ENCODE measurements at places on chromosomes 11 and 22.

- DNase-seq, result no peak
Measured at GRCh38 chr22:35915477-35916013, 113.1 kb downstream of the RBFOX2 start.

GRCh38 chr11:44366741-44367140, 56.8 kb upstream of the ALX4 start:
- DNase-seq, result no peak

- DNase-seq, result no peak
Measured at GRCh38 chr11:126390272-126390867, 34.9 kb downstream of the ST3GAL4 start.

GRCh38 chr11:128022761-128023160, 564.6 kb downstream of the ETS1 start:
- no peak for DNase-seq

DNA sequence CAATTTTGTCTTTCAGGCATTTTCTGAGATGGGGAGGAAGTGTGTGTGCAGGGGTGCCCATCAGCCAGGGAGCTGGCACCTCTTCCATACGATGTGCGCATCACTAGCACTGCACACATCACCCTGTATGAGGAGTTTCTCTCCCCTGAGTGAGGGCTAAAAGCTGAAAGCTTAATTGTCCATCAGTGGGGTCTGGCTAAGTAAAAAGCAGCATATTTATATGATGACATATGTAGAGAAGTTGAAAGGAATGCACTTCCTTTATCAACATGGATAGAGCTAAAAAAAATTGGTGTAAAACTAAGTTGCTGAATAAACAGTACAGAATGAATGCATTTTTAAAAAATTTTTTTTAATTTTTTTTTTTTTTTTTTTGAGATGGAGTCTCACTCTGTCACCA, 4.0 kb downstream of the VSTM5 start:
- peak; percentile 63 for DNase-seq

DNA sequence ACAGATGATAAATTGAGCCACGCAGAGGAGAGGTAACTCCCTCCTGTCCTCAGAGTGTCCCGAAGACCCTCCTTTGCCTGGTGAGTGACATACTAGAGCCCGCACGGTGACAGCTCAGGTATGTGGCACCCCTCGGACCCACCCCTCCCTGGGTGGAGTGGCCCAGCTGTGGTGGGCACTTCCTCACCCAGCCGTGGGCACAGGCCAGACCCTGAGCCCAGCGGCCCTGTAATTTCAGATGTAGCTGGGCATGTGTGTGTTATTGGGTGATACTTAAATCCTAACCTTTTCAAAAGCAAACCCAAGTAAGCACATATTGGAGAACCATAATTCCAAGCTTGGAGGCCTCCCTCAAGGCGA, 93.2 kb downstream of the WNT7B start:
- DNase-seq, result no peak

DNA sequence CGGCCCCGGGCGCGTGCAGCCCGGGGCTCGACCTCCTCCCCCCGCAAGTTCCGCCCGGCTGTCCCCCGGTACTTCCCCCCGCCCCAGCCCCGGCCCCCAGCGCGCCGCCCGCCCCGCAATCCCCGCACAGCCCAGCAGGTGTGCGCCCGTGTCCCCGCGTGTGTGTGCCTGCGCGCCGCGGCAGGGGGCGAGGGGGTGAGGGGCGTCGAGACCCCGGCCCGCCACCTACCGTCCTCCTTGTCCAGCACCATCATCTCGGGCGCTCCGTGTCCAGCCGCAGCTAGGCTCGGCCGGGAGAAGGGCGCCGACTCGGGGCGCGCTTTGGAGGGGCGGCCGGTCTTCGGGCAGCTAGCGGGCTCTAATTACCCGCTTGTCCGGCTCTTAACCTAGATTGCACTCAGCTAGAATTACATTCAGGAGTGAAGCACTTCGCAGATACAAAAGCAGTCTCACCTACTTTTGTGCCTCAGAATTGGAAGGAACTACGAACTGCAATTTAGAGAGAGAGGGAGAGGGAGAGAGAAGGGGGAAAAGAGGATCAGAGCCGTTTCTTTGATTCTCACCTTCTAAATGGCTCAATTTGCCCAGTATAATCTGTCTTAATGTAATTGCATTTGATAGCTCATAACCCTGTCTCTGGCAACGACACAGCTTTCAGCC, 439 bp downstream of the LMO1 start:
- no peak for DNase-seq

- DNase-seq, result peak; percentile 63
Measured at GRCh38 chr22:18091916-18092526, 14.2 kb downstream of the PEX26 start.

GRCh38 chr11:108825381-108825780, 160.5 kb downstream of the DDX10 start:
- no peak for DNase-seq

DNA sequence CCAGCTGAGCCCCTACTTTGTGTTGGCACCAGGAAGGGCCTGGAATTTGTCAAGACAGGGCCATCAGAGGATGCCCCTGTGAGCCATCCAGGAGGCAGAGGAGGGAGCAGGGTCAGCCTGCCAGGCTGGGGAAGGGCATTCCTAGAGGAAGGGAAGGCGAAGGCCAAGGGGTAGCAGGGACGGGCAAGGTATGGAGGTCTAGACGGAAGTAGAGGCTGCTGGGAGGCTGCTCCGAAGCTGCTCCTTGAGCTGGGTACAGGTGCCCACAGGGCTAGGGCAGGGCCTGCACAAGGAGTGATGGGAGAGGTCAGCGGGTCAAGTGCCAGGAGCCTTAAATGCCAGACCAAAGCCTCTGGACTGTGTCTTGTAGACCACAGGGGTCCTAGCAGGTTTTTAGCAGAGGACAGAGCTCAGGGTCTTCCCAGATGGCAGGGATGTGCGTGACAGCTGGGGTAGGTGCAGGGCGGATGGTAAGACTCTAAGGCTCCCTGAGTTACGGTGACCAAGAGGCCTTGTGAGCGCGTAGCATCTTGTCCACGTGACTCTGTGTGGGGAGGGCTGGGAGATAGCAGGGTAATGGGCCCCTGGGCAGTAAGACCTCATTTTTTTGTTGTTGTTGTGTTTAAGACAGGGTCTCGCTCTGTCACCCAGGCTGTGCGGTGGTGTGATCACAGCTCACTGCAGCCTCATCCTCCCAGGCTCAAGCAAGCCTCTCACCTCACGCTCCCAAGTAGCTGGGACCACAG, 31.7 kb upstream of the CSNK1E start:
- DNase-seq, result no peak

DNA sequence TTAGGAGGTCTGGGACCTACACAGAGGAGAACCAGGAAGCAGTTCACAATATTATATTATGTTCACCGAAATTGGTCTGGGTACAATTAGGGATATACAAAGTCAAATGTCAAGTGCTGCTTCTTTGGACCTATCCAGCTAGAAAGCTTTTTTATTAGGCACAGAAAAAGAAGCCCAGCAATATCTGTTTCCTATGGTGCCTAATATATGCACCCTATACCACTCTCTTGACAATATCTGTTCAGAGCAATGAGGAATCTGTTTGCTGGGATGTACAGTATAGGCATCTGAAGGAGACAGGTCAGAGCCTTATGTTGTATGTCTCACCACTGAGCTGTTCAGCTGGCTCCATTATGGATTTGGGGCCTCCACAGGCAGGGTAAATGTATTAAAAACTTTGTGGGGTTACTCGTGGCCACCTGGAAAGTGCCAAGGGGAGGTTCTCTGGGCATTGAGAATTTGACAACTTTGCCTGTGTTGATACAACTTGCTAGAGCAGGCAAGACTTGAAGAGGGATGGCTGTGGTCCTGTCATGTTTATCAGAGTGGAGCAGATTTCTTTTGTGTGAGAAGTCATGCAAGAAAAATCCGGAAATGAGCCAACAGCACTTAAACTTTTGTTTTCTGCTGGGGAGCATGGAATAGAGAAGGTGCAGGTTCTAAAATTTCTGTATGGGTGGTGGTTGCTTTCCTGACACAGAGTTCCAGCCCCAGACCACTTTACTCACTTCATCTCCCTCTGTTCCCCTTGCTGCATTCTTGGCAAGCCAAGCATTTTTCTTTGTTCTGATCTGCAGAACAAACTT, 10.1 kb downstream of the STIM1 start:
- peak; percentile 77 for DNase-seq

GRCh38 chr22:46003271-46004091, 26.5 kb upstream of the WNT7B start:
- no peak for DNase-seq

DNA sequence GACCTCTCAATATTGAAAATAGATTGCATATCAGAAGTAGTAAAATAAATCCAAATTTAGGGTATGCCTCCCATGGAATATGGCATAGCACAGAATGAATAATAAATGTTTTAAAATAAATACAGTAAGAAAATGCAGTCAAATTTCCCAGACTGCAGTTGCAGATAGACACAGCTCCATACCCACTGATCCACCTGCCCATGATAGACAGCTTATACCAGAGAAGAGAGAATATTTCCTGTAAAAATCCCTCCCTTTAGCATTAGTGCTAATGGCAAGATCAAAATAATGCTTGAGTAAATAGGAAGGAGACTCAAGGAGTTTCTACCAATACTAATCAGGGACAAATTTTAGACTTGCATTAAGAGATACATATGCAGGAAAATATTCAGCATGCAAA, 45.0 kb upstream of the CALCB start:
- DNase-seq, result no peak

DNA sequence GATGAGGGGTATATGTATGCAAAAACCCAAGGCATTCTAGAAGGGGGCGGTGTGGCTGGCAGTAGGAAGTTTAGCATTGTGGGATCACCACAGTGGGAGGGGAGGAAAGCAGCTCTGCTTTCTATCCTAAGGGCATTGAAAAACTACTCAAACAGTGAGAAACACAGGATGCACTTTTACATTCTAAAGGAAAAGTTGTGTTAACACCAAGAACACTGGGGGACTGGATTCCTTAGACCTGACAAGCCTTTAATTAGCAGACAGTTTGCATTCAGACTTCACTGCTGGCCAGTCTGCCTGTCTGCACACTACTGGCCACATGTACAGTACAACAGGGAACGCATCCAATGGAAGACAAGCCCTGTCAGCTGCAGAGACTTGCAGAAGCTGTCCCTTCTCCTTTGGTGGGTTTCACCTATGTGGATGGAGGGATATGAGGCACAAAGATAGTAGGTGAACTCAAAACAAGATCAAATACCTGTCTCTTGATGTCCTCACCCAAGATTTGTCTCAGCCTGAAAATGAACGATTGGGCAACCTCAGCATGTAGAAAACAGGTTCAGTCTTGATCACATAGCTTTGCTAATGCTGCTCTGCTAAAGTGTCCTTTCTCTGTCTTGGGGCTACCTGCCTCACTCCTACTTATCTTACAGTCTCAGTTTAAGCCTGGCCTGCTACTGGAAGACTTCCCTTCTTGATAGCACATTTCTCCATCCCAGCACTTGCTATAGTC, 64.8 kb downstream of the TENM4 start:
- no peak for DNase-seq

DNA sequence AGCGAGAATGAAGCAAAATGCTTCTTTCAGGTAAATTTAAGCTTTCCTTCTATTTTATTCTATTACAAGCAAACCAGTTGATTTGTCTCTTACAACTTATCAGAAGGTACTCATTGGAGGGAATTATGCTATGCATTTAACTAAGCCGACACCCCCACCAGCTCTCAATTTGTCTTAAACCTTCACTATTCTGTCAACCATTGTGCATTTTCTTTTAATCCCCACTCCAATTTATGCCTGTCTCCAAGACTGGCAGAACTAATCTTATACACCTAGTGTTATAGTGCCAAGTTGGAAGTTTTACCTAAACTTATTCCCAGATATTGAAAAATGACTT, 12.5 kb downstream of the TAF1D start:
- no peak for DNase-seq

- DNase-seq, result no peak
Measured at GRCh38 chr11:95299078-95299679, 68.2 kb upstream of the SESN3 start.

- no peak for DNase-seq
Measured at GRCh38 chr11:24515632-24516031, 18.8 kb downstream of the LUZP2 start.

- DNase-seq, result no peak
Measured at GRCh38 chr22:31235081-31235480, 23.0 kb downstream of the LIMK2 start.

DNA sequence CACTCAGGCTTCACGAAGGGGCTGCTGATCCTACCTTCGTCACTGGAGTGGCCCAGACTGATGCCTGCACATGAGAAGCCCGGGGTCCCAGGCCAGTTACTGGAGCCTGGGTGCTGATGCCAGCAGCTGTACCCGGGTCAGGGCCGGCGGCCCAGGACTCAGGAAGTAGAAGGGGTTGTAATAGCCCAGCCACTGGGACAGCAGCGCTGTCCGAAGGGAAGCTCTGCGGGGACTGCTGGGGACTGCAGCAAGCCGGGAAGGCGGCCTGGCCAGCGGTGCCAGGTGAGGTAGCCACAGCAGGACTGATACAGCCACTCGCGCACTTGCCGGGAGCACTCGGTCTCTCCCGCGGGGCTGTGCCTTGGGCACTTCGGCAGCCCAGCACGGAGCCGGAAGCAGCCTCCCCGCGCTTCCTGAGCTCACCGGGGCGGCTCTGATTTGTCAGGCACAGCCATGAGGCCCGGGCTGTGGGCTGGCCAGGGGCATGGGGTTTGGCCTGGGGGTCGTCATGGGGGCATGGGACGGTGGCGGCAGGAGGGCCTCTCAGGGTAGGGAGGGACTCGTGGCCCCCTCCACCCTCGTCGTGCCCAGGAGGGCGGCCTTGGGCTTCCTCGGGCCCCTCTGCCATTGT, 13.9 kb upstream of the OR8K1 start:
- DNase-seq, result no peak

- no peak for DNase-seq
Measured at GRCh38 chr11:115249061-115249578, 255.1 kb downstream of the CADM1 start.

GRCh38 chr22:33166206-33166605, 108.0 kb upstream of the SYN3 start:
- no peak for DNase-seq

- no peak for DNase-seq
Measured at GRCh38 chr22:29167032-29167911, 38.4 kb upstream of the EMID1 start.

DNA sequence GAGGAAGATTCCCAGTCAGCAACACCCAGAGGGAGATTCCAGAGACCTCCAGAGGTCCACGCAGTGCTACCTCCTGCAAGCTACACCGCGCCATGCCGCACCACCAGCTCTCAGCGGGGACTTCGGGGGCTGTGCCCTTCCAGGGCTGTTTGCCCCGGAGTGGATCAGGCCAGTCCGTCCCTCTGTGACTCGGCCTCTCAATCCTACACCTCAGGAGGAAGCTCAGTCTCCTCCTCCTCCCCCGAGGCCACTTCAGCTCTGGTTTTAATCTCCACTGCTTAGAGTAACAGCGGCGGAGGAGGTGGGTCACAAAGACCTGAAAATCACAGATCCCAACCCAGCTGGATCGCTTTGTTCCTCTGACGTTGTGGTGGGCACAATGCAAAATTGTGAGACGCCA, 68.6 kb downstream of the PHF21B start:
- no peak for DNase-seq

DNA sequence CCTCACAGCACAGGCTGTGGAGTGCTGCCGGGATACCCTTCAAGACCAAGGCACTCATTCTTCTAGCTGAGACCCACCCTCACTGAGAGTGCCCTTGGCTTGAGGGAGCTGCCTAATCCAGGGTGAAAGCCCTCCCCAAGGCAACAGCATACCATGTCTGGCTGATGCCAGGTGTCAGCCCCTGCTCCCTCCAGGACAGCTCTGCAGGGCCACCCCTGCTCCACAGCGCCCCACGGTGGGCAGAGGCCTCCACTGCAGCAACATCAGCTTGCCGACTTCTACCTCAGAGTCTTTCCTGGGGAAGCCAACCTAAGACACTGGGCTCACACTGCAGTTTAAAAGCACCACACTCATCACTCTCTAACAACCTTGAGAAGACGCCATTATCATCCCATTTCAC, 29.0 kb downstream of the TTLL1 start:
- no peak for DNase-seq

Measured in NCI-H226 (cell line).